ENCODE measurements at places on chromosomes 12 and 14.
A peak's percentile ranks its signal among the peaks of the same experiment; 100 is the strongest.

GRCh38 chr12:68455691-68456345 is 123.7 kb upstream of the MDM1 start:
- no peak for DNase-seq

DNA sequence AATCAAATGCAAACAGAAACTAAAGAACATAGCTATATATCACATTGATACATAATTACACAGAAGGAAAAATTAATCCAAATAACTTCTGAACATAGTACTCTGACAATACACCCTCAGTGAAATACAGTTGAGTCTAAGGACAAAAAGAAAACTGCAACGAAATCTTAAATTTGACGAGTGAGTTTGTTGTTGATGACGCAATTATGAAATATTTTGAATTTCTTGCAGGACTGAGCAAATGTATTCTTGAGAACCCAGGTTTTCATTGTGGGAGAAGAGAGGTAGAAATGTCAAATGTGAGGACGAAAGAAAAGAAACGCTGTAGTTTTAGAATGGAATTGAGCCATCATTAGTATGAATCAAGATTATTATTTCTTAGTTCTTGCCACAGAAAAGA is 46.3 kb downstream of the EGLN3 start:
- no peak for DNase-seq

GRCh38 chr12:9706086-9706685 is 26.7 kb downstream of the CLECL1 start:
- no peak for DNase-seq

DNA sequence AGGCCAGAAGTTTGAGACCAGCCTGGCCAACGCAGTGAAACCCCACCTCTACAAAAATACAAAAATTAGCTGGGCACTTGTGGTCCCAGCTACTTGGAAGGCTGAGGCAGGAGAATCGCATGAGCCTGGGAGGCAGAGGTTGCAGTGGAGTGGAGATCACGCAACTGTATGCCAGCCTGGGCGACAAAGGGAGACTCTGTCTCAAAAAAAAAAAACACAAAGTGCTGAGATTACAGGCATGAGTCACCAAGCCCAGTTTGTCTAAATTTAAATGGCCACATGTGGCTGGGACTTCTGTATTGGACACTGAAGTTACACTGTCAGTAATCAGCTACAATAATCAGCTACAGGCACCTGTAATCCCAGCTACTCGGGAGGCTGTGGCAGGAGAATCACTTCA is 100.9 kb upstream of the AEBP2 start:
- DNase-seq, result no peak

GRCh38 chr12:49032276-49032675 is 13.7 kb upstream of the PRKAG1 start:
- no peak for DNase-seq

DNA sequence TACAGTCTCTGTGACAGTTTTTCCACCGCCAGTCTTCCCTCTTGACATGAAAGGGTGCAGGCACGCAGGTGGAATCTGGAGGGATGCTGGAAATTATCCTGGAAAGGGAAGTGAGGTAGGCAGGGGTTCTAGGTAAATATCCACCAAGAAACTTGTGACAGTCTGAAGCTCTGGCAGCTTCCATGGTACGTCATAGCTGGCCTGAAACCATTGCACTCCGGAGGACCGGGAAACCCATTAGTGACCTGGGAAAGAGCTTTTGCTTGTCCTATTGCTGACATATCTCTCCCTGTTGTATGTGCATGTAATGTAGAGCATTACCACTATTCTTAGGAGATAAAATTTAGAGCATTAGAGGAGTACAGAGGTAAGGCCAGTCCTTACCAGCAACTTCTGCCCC is 275.9 kb downstream of the EGLN3 start:
- no peak for DNase-seq

DNA sequence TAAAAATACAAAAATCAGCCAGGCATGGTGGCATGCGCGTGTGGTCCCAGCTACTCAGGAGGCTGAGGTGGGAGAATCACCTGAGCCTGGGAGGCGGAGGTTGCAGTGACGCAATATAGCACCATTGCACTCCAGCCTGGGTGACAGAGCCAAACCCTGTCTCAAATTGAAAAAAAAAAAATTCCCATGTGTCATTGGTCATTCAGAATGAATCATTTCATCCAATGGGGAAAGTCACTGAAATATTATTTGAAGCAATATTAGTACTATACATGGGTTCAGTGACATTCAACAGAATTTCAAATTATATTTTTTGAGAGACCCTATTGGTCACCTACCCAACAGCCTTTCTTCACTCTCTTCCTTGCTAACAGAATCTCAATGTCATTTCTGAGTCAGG is 276.1 kb downstream of the ITPR2 start:
- DNase-seq, result no peak

DNA sequence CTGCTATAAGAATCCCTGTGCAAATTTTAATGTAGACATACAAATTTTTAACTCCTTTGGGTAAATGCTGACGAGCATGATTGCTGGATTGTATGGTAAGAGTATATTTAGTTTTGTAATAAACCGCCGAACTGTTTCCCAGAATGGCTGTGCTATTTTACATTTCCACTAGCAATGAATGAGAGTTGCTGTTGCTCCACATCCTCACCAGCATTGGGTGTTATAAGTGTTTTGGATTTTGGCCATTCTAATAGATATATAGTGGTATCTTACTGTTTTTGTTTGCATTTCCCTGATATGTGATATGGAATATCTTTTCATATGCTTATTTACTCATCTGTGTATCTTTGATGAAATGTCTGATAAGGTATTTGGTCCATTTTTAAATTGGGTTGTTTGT is 23.7 kb downstream of the ETNK1 start:
- no peak for DNase-seq

GRCh38 chr12:22413592-22413991 is 79.1 kb upstream of the ST8SIA1 start:
- no peak for DNase-seq

DNA sequence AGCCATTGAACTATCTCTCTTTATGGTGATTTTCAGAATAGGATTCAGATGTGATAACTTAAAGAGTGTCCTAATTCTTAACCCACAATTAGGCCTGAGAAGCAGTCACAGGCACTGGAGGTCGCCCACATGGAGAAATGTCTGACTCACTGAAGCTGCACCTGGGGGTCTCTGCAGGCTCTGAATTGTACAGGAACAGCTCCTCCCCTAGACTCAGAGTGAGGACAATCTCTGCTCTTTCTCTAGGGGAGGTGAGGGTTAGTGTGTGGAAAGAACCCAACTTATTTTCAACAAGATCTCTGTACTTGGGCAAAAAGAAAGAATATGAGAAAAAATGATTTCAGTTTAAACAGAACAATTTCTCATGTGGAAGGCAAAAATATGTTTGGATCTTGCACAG is 1124.6 kb downstream of the TMEM121 start:
- no peak for DNase-seq

DNA sequence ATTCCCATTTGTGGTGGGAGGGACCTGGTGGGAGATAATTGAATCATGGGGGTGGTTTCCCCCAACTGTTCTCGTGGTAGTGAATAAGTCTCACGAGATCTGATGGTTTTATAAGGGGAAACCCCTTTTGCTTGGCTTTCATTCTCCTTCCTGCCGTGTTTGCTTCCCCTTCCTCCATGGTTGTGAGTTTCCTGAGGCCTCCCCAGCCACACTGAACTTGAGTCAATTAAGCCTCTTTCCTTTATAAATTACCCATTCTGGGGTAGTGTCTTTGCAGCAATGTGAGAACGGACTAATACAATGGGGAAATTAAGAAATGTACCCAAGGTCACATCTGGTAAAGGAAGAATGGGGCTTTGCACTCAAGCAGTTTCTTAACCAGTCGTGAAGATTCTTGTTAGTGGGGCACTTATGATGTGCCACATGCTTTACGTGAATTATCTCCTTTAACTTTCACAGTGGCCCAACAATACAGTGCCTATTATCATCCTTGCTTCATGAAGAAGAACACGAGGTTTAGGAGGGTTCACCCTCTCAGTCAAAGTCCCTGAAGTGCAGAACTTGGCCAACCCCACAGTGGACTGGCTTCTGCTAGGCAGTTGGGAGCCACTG is 234.3 kb downstream of the EFCAB11 start:
- DNase-seq, result no peak

GRCh38 chr12:67472539-67472938 is 176.0 kb upstream of the DYRK2 start:
- no peak for DNase-seq

DNA sequence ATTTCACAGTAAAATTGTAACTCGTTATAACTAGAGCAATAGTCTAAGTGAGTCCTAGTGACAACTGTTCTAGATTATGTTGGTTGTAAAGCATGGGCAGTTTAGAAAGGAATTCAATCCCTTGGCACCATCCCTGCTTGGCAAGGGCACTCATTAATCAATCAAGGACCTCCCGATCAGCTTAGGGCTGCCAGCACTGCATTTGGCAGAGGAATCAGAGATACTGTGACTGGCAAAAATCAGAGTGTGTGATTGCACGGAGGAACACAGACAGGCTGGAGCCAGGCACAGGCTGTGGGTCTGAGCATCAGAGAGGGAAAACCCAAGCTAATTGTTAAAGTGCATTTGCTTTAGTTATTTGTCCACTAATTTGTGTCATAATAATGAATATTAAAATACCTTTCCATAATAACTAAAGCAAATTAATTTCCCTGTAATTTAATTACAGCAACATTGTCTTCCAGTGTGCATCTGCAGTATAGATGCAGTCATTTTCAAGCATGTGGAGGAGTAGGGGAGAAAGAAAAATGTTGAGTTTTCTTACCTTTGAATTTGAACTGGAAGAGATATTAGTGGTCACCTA is 3.2 kb upstream of the EGLN3 start:
- DNase-seq, result no peak

DNA sequence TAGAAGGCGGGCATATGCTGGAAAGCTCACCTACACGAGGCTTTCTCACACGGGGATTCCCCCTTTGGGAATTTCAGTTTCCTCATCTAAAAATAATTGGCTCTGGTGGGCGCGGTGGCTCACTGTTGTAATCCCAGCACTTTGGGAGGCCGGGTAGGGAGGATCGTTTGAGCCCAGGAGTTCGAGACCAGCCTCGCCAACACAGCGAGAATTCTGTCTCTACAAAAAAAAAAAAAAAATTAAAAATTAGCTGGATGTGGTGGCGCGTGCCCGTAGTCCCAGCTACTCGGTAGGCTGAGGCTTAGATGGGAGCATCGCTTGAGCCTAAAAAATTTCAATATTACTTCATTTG is 400 bp upstream of the NDUFA12 start:
- no peak for DNase-seq

- DNase-seq, result no peak
Observed at GRCh38 chr12:123899368-123899767, 73.3 kb downstream of the CCDC92 start.

- DNase-seq, result no peak
Observed at GRCh38 chr12:57571926-57572762, 18.8 kb upstream of the PIP4K2C start.

DNA sequence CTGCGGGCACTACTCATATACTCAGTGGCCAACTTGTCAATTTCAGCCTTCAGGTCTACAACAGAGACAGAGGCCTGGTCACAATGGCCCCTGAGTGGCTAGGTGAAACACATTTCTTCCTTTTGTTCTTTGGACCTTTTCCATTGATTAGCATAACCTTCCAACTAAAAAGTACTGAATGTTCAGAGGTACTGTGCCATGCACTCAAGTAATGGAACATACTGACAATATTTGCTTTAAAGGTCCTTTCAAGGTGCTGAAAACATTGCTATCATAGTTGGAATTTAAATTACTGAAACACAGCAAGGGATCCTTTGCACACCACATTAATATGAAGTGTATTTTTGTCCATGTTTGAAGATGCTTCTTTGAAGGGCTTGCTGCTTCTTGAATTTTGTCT is 6.1 kb upstream of the ACRBP start:
- DNase-seq, result no peak

DNA sequence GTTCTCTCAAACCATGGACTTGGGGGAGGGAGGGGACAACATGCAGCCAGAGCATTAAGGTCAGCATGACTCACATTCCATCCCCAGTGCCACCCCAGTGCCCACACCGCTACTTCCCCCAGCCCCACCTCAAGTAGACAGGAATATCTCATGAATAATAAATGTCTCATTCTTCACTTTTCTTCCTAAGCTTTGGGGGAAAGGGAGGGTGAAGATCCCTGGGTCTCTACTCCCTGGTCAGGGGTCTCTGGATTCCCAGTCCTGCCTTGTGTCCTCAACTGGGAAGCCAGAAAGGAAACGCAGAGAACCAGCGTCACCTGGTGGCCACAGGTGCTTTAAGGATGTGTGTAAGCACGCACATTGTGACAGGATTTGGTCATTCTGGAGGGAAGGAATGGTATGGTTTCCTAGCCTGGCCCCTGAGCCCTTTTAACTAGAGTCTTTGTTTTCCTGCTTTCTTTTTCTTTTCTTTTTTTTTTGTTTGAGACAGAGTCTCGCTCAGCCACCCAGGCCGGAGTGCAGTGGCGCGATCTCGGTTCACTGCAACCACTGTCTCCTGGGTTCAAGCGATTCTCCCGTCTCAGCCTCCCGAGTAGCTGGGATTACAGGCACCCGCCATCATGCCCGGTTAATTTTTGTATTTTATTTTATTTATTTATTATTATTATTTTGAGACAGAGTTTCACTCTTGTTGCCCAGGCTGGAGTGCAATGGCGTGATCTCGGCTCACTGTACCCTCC is 3.4 kb downstream of the GPR84 start:
- DNase-seq, result peak; percentile 77

DNA sequence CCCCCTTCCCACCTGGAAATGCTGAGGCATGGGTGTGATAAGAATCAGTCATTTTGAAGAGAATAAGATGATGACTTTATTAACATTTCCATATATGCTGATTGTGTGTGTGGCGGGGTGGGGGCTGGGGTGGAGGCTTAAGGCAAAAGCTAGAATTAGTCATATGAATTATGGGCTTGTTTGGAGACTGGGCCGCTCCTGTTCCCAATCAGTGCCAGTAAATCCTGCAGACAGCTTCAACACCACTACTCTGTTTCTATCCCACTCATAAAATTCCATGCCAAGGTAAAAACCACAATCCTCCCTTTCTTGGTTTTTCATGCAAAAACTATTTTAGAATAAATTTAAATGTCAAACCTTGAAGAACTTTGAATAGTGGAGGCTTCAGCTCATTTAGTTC is 29.9 kb upstream of the SLC38A2 start:
- DNase-seq, result no peak

DNA sequence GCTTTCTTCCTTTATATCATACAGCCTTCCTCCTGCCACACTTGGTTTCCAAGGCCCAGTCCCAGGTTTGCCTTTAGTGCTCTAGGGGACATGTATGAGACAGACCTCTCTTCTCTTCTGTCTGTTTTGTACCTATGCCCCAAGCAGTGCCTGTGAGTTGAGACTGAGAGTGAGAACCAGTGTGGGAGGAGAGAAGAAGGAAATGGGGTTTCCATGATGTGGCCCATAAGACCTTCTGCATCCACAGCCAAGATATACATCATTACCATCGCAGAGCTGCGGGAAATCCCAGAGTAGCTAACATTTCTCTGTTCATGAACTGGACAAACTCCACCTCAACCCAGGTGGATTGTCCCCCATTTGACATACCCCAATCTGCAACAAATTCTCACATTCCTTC is 2.8 kb downstream of the TESPA1 start:
- no peak for DNase-seq

Measured in H7 (cell line).